ENCODE measurements at places on chromosomes 6 and 20.

- no peak for DNase-seq
Observed at GRCh38 chr20:51375561-51375960, 167.0 kb downstream of the NFATC2 start.

DNA sequence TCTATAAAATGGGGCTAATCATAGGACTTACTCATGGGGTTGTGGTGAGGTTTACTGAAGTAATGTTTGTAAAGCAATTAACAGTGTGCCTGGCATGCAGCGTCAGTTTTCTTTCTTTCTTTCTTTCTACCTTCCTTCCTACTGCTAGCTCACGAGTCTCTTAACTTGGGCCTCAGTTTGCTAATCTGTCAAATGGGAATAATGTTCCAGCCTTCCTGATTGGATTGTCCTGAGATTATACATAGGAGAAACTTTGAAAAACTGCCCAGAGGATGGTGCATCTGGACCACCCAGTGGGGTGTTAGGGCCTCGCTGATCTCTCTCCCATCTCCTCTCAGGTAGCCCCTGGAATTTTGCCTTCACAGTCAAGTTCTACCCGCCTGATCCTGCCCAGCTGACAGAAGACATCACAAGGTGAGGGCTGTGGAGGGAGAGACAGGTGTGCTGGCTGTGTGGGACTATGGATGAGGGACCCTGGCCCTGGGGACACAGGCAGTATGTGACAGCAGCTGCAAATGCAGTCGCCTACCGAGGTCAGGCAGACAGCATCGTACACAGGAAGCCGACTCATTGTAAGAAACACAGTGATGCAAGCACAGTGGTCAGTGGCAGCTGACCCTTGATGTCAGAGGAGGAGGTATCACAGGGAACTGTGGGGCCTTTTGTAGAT is 27.5 kb downstream of the EPB41L1 start:
- DNase-seq, result peak; percentile 50

GRCh38 chr20:3183896-3184612 is 10.7 kb upstream of the LZTS3 start:
- DNase-seq, result no peak

DNA sequence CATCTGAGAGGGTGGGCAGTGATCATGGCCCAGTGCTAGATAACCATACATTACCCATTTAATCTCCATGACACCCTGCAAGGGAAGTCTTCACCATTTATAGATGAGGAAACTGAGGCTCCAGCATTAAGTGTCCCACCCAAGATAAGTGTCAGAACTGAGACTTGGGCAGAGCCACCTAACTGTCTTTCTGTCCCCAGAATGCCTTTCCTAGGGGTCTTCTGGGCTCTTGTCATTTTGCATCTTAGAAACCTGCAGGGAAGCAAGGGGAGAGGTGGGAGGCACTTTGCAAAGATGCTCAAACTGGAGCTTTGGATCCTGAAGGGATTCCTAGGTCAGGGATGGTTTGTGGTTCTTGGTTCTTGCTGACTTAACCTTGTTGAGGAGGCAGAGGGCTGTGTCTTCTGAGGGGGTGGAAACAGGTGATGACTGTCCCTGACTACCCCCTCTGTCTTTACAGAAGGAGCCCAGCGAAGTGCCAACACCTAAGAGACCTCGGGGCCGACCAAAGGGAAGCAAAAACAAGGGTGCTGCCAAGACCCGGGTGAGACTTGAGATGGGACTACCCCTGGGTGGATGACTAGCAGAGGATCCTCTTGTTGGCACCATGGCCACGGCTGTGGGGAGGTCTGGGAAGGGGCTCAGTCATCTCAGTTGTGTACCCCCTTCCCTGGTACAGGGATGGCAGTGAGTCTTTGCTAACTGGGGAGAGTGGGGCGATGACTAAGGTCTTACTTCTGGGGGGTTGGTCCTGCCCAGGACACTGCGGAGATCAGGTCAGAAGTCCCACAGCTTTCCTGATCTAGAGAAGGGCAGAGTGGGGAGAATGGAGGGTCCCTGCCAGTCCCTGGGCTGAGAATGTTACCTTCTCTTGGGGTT is 5.8 kb downstream of the HMGA1 start:
- no peak for DNase-seq

DNA sequence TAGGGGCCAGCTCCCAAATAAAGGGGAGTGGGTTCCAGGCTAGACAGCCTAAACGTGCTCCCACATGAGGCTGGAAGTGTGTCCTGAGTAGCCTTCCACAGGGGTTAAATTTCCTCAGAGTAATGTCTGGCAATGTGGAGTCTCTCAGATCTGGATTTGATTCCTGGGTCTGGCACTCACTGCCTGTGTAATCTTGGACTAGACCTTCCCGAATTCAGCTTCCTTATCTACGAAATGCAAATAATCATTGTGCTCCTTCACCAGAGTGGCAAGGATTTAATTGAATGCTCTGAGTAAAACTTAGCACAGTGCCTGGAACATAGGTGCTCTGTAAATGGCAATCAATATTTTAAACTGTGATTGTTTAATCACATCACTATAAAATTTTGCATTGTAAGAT is 114.4 kb downstream of the SLX4IP start:
- no peak for DNase-seq

DNA sequence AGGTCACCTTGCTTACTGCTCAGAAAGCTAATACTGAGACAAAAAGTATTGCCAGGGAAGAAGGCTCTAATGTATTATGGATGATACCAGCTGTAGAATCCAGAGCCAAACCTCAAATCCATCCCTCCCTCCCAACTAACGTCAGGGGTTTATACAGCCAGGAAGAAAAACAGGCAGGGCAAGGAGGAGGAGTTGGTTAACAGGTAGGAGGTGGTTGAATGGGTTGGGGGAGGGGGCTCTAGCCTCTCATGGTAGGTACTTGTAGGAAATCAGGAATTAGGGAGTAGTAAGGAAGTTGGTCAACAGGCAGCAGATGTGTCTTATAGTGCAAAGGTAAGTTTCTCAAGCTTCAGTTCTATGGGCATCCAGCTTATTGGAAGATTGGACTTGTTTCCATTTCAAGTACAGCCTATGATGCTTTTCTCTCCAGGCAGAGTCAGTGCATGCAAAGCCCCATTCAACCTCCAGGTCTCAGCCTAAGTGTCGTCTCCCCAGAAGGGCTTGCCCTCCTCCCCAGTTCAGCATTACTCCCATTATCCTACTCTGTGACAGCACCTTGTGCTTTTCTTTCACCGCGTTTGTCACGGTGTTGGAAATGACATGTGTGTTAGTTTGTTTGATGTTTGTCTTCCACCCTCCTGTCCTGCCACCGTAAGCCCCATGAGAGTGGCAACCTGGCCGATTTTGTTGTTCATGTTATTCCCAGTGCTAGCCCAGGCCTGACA is 38.1 kb downstream of the PNLDC1 start:
- no peak for DNase-seq

- peak; percentile 92 for DNase-seq
Observed at GRCh38 chr20:61640131-61640870, 388.2 kb downstream of the CDH4 start.

GRCh38 chr6:69370763-69371162 is 426.0 kb downstream of the LMBRD1 start:
- no peak for DNase-seq

GRCh38 chr6:68007717-68008116 is 627.4 kb upstream of the ADGRB3 start:
- DNase-seq, result no peak

Measured in AG10803 (cell line).